ENCODE measurements at places on chromosomes 13 and 19.

DNA sequence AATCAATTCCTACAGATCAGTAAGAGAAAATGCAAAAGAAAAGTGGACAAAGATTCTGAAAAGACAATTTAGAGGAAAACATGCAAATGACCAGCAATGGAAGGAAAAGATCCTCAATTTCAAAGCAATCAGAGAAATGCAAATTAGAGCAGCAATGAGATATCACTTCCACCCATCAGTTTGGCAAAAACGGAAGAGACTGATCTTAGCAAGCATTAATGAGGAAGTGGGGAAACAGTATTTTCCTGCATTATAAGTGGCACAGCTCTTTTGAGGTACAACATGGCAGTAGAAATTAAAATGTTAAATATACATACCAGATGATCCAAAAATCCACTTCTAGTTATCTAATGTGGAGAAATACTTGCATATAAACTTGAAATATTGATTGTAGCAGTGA lies 69.1 kb upstream of the SLC7A1 start:
- no peak for DNase-seq

DNA sequence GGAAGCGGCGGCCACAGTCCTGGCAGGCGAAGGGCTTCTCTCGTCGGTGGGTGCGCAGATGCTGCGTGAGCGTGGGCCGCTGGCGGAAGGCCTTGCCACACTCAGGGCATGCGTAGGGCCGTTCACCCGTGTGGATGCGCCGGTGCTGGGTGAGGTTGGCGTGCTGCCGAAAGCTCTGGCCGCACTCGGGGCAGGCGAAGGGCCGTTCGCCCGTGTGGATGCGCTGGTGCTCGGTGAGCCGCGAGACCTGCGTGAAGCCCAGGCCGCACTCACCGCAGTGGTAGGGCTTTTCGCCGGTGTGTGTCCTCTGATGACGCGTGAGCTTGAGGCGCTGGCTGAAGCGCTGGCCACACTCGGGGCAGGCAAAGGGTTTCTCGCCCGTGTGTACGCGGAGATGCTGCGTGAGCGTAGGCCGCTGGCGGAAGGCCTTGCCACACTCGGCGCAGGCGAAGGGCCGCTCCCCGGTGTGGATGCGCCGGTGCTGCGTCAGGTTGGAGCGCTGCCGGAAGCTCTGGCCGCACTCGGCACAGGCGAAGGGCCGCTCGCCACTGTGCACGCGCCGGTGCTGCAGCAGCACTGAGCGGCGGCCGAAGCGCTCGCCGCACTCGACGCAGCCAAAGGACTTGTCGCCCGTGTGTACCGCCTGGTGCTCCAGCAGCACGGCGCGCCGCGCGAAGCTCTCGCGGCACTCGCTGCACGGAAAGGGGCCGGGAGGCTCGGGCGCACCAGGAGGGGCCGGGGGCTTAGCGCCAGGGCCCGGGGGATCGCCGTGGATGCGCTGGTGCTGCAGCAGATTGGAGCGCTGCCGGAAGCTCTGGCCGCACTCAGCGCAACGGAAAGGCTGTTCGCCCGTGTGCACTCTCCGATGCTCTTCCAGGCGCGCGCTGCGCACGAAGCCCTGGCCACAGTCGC lies 4.0 kb upstream of the UBE2M start:
- DNase-seq = no peak

DNA sequence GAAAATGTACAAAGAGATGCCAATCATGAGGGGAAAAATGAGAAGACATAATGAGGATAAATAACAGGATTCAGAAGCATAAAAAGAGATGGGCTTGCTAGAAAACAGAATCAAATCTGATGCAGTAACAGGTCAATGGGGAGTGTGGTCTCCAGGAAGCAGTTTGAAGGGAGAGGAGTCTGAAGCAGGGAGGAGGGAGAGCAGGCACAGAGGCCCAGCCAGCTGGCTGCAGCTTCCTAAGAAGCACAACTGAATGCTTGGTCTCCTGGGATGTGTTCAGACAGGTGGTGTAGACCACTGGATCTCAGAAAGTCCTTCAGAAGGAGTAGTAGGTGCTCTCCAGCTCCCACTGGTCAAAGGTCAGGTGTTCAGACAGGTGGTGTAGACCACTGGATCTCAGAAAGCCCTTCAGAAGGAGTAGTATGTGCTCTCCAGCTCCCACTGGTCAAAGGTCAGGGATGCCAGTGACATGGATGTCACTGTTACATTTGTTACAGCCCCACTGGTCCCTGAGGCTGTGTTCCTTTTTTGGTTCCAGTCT lies 68.3 kb upstream of the UBAC2 start:
- DNase-seq = no peak

GRCh38 chr19:17394891-17395415 lies 957 bp upstream of the CCDC194 start:
- DNase-seq = no peak

GRCh38 chr19:30587869-30588268 lies 215.7 kb downstream of the ZNF536 start:
- DNase-seq = no peak

- DNase-seq = no peak
These were observed 48.0 kb downstream of the NFIX start for GRCh38 chr19:13043285-13043684.

DNA sequence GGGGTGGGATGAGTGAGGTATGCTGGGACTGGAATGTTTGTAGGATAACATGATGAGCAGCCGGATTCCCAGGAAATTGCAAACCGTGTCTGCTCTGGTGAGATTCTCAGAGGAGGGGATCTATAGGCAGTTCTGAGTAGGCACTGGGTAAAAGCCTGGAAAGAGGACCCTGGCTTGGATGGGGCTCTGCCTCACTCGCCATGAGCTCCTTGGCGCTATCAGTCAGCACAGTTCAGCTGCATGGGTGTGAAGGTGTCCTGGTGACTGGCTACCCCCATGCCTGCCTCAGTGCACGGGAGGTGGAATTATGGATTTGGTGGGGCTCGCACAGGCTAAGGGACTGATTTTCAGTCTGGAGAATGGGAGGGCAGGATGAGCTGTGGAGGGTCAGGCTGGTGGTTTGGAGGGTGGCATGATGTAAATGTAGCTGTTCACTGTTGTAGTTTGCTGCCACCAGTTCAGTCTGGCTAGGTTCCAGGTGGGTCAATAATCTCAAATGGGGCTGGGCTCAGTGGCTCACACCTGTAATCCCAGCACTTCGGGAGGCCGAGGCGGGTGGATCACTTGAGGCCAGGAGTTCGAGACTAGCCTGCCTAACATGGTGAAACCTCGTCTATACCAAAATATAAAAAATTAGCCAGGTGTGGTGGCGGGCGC lies 9.2 kb upstream of the ZNF627 start:
- DNase-seq = no peak

DNA sequence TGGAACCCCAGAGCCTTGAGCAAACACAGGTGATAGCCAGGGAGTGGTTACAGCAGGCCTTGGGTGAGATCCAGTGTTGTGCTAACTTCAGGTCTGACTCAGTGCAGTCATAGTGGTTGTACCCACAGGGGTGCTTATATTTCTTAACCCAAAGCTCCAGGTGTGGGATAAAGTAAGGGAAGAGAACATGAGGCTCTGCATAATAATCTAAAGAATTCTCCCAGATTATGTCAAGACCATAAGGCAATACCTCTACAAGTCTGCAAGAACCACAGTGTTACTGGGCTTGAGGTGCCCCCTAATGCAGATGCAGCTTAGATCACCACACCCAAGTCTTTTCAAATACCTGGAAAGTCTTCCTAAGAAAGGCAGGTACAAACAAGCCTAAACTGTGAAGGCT lies 485.4 kb downstream of the RFC3 start:
- DNase-seq = no peak

DNA sequence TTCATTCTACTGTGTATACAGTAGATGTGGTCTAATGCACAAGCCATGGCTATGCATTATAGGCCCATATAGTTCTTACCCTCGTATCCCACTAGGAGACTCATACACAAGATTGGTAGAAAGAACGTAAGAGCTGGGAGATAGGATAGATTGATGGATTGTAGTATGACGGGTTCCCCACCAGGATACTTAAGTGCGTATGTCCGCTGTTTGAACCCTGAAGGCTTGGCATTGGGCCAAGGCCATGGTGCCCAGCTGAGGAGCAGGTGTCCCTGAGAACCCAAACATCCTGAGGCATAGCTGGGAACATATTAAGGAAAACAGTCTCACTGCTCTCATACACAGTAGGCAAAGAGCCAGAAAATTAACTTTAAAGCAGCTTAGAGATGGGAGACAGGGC lies 617.5 kb upstream of the KLF12 start:
- DNase-seq = no peak

DNA sequence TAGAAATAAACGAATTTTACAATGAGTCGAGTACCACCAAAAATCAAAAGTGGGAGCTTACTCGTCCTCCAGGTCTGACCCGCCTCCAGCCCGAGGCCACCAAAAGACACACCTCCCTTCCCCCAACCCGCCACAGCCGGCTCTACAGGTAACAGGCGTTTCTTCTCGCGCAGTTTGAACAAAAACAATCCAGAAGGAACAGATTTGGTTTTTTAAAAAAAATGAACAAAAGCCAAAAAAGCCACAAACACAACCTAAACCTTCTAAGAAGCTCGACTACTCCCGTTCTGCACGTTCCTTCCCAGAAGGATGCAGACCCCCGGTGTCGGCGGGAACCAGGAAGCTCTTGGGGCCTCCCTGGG lies 671 bp downstream of the ZDHHC20 start:
- DNase-seq = peak; percentile 46

DNA sequence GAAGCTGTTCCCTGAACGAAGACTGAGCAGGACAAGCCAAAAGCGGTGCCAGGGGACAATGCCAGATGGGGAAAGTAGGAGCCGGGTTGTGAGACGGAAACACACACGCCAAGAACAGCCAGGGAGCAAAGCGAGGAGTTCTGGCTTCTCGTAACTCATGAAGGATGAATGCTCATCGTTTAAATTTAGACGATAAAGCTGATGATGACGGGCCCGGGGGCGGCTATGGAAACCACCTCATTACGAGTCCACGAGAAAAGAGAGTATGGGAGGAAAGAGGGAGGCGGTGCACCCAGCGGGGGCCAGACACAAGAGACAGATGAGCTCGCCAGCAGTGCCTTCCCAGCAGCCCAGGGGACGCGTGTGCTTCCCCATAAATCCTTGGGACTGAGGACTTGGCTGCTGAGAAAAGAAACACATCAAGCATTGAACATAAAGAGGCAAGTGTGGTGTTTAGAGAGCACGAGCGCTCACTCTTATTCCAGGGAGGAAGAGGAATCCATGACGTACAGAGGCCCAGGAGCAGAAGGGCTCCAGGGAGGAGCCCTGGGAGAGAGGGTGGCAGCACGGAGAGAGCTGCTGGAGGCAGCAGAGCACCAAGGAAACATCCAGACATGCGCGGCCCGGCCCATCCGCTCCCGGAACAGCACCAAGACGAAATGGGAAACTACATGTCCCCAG lies 70.7 kb downstream of the EPS15L1 start:
- DNase-seq = no peak
